ENCODE measurements at places on chromosomes 6 and 20.
A peak's percentile ranks its signal among the peaks of the same experiment; 100 is the strongest.

GRCh38 chr6:7461416-7461815, 71.8 kb downstream of the RIOK1 start:
- DNase-seq, result no peak

GRCh38 chr6:37127961-37128862, 41.7 kb upstream of the PIM1 start:
- peak; percentile 12 for DNase-seq

DNA sequence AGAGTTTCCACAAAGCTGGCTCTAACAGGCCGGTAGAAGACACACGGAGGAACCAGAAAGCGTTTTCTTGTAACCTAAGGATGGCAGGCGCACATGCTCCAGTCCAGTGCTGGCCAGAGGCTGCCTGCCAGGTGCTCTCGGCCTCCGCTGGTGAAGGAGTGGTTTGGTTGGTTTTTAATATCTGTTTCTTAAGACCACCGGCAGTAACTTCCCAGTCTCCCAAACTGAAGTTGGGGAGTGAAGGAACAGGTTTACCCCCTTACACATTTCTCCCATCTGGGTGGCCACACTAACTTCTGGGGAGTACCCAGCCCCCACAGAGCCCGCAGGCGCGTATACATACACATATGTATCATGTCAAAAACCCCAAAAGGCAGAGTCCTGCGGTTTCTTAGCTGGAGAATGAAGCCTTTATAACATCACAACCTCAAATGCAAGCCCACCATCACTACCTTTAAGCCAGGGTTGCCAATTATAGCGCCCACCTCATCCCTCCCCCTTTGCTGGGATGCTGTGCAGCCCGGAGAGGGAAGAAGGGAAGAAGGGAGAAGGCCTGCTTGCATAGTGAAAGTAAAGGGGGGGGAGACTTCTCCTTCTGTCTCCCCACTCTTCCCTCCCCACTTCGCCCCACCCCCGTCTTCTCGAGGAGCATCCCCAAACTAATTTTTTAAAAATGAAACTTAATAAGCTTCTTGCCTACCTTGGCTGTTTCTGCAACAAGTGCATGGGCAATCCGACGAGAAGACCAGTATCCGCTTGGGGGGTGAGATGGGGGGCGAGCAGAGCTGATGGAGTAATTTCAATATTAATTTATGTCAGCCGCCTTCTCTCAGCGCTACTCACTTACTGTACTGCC, 1.0 kb downstream of the TRERF1 start:
- DNase-seq, result peak; percentile 32

GRCh38 chr20:24109008-24109407, 120.4 kb upstream of the GGTLC1 start:
- no peak for DNase-seq

- DNase-seq, result no peak
Measured at GRCh38 chr6:32074996-32075532, 34.1 kb downstream of the TNXB start.

DNA sequence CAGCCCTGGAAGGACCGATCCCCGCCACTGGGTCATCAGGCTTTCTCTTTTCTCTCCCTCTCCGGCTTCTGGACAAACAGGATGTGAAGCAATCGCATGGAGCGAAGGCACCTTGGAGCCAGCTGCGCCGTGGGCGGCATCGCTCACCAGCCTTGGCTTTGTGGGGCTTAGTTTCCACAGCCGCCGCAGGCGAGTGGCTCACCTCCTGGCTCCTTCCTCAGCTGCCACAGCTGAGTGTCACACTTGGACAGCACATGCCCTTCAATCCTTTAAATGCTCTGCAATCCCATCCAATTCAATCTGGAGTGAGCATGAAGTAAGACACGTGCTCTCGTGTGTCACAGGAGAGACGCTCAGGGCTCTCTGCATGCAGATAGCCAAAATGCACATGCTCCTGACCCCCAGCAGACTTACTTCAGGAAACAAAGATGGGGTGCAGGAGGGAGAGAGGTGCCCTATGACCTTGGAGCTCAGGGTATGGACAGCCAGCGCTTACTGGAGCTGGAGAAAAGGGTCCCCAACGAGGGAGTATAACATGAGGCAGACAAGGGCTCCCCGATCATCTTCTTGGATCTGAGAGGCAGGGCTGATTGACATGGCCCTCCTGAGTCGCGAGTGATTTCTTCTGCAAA, 70.9 kb downstream of the BMP7 start:
- DNase-seq, result no peak

- peak; percentile 73 for DNase-seq
Measured at GRCh38 chr20:57498425-57499400, 26.2 kb downstream of the CTCFL start.

DNA sequence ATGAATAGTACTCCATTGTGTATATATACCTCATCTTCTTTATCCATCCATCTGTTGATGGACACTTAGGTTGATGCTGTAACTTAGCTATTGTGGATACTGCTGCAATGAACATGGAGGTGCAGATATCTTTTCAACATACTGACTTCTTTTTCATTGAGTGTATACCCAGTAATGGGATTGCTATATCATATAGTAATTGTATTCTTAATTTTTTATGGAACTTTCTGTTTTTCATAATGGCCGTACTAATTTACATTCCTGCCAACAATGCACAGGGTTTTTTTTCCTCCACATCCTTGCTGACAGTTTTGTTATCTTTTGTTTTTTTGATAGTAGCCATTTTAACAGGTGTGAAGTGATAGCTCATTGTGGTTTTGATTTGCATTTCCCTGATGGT, 5.2 kb downstream of the CCN2 start:
- no peak for DNase-seq

- DNase-seq, result peak; percentile 89
Measured at GRCh38 chr6:11428895-11429294, 108.7 kb upstream of the TMEM170B start.

DNA sequence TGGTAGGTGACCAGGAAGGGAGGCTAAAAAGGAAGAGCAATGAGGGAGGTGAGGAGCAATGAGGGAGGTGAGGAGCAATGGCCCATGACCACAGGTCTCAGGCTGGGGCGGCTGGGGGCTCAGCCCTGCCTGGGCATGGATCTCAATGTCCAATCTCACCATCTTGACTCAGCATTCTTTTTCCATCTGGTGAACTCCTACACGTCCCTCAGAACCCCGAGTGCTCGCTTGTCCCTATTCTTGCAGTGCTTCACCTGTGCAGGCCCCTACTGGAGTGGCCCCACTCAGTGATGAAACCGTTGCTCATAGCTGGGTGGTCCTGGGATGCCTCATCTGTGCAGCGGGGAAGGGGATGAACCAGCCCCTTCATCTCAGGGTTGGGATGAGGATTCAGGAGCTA, 16.9 kb upstream of the RBBP8NL start:
- no peak for DNase-seq

GRCh38 chr6:129251669-129252376, 368.9 kb downstream of the LAMA2 start:
- DNase-seq, result peak; percentile 41

DNA sequence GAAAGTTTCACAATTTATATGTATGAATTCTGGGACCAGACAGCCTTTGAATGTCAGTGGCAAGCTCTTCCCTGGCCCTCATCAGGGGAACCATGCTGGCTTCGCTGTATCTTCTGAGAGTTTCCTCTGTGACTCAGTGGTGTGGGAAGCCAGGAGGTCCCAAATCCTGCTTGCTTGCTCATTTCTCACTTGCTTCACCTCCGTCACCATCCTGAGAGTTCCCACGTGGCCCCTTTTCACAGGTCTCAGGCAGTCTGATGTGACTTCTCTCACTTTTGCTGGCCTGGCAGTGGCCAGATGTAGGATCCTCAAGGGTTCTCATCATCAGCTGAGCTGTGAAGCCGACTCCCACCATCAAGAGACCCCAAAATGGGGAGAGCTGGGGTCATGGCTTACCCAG, 28.4 kb upstream of the RIN2 start:
- no peak for DNase-seq

- peak; percentile 90 for DNase-seq
Measured at GRCh38 chr6:31614075-31614619, 887 bp upstream of the AIF1 start.

- DNase-seq, result peak; percentile 17
Measured at GRCh38 chr6:138953451-138953850, 34.6 kb downstream of the REPS1 start.

GRCh38 chr6:170365593-170365992, 59.0 kb downstream of the FAM120B start:
- DNase-seq, result no peak

DNA sequence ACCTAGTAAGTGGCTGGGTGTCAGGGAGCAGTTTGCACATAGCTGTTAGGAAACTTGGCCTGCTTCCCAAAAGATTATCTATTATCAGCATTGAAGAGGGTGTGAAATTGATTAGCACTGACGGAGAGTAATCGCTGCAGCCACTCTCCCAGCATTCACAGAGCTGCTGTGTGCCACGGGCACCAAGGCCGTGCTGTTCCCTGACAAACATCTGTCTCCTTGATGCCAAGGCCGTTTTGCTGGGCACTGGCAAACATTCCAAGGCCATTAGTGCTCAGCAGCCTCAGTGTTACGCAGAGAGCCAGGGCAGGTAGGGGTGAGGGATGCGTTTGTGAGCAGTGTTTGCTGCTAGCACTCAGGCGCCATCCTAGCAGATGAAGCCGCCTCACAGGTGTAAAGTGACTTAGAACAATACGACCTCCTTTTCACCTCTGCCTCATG, 57.7 kb upstream of the VSTM2L start:
- DNase-seq, result no peak

- no peak for DNase-seq
Measured at GRCh38 chr20:48378976-48379675, 448.7 kb downstream of the PREX1 start.

- DNase-seq, result no peak
Measured at GRCh38 chr20:60470366-60470765, 512.1 kb downstream of the CDH26 start.

All from MV-4-11 (cell line).